ENCODE measurements at places on chromosomes 6 and 20.

GRCh38 chr6:82056567-82056966 is 191.0 kb downstream of the IBTK start:
- no peak for DNase-seq

GRCh38 chr20:6769903-6770785 is 2.7 kb downstream of the BMP2 start:
- DNase-seq = no peak

GRCh38 chr6:72376736-72377135 is 245.1 kb upstream of the KCNQ5 start:
- DNase-seq = no peak

DNA sequence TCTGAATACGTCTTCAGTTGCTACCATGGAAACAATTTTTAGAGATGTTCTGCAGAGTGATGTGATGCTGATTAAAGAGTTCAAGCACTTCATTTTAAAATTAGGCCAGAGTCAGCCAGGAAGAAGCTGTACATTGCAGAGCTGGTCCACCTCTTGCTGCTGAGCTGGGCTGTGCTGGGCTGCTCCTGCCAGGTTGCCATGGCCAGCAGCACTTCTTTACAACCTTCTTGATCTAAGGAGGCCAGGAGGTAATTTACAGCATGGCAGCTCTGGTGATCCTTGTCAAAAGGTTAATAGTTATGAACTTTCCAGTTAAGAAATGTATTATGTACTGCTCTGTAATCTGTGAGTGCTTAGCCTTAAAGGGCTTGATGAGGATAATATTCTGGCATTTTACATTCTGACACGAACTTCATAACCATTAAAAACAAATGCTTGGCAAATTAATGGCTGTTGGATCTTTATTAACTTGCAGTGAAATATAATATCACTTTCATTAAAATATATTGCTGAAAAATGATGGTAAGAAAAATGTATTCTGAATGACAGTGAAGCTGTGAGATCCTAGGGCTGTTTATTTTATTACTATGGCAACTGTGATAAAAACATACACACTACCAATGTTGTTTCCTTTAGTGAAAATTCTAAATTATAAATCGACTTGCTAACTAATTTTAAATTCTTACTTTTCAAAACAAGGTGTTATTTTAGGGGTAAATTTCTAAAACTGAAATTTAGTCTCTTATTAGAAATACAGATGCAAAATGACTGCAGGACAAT is 259.7 kb downstream of the RFPL4B start:
- DNase-seq = no peak

DNA sequence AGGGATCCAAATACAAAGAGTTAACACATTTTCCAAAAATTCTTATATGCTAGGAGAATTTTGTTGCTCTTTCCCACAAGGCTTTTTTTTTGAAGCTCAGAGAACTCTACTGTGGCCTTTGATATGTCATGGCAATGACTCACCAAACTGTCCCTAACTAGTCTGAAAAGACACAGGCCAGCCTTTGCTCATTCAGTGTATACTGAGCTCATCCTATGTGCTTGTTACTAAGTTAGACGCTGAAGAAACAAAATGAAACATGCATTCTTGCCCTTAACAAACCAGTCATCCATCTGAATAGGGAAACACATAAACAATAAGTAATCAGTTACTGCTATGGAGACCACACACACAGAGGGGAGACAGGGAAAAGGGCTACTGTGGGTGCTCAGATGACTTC is 291.8 kb downstream of the FOXC1 start:
- DNase-seq = no peak

DNA sequence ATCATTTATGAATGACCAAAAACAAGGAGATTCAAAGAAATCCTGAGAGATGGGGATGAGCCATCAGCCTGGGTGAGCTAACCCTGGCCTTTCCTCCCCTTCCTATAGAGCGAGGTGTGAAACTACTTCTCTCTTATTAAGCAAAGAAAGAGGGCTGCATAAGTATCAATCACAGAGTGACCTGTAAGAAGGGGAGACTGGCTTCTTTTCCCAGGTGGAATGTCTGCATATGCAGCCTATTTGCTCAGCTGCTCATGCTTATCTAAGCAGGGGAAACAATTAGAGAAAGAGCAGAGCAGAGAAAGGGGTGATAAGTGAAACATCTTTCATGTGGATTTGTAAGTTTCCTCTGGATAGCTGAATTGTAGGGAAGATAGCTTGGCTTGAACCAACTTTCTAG is 160.0 kb downstream of the PKHD1 start:
- DNase-seq = no peak

- peak; percentile 3 for DNase-seq
Measured at GRCh38 chr6:14658886-14659561, 541.5 kb downstream of the CD83 start.
